ENCODE measurements at places on chromosomes 16 and 17.

- no peak for DNase-seq
Observed at GRCh38 chr17:30443721-30444120, 33.5 kb upstream of the GOSR1 start.

- no peak for DNase-seq
Observed at GRCh38 chr16:47731252-47731651, 270.1 kb downstream of the PHKB start.

GRCh38 chr16:86965840-86966550 lies 351.2 kb downstream of the C16orf95 start:
- no peak for DNase-seq

GRCh38 chr17:6910987-6911603 lies 79.6 kb upstream of the TEKT1 start:
- DNase-seq, result no peak

- DNase-seq, result no peak
Observed at GRCh38 chr16:52174168-52174567, 372.8 kb downstream of the TOX3 start.

Data from stimulated activated CD4-positive, alpha-beta T cell treated with anti-CD3 and anti-CD28 coated beads, Interleukin-15, amount 100 ng/mL, for 24 hours (primary cell).